Fibroblast of skin of back (primary cell): ENCODE measurements at places on chromosomes 4 and X.

- no peak for DNase-seq
Observed at GRCh38 chrX:101160001-101160400, 59.6 kb upstream of the DRP2 start.

GRCh38 chr4:47374477-47374876, 89.0 kb downstream of the COMMD8 start:
- DNase-seq, result no peak

GRCh38 chrX:126265116-126265515, 99.0 kb upstream of the DCAF12L2 start:
- no peak for DNase-seq

DNA sequence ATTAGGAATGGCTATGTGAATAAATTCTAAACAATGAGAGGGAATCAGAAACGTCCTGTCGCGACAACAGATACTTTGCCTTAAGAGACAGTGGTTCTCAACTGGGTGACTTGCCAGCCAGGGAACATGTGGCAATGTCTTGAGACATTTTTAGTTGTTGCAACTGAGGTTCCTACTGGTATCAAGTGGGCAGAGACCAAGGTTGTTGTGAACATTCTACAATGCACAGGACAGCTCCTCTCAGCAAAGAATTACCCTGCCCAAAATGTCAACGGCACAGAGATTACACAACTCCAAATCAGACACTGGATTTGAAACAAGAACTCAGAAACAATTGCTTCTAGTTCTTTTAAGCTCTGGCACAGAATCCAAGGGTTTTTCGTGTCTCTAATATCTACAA, 128.6 kb downstream of the ARHGAP6 start:
- no peak for DNase-seq

GRCh38 chrX:21802054-21802670, 37.3 kb upstream of the MBTPS2 start:
- no peak for DNase-seq
